NCI-H187 treated with DMSO at 0.1 percent for 48 hours (cell line): ENCODE measurements at places on chromosomes 6 and 20.

DNA sequence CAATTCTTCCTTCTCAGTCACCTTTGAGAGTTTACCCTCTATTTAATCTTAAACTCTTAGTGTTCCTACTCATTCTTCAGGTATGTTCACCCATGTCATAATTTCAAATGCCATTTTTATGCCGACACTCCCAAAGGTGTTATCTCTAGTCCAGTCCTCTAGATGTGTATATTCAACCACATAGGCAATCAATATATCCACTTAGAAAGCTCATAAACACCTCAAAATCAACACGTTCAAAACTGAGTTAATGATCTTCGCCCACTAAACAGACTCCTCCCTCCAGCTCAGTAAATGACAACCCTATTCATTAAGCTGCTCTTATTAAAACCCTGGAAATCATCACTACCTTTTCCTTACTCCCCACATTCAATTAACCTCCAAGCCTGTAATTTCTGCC lies 6.4 kb downstream of the OSTM1 start:
- DNase-seq, result no peak

- no peak for DNase-seq
Observed at GRCh38 chr6:81237226-81237625, 515.3 kb downstream of the TENT5A start.

DNA sequence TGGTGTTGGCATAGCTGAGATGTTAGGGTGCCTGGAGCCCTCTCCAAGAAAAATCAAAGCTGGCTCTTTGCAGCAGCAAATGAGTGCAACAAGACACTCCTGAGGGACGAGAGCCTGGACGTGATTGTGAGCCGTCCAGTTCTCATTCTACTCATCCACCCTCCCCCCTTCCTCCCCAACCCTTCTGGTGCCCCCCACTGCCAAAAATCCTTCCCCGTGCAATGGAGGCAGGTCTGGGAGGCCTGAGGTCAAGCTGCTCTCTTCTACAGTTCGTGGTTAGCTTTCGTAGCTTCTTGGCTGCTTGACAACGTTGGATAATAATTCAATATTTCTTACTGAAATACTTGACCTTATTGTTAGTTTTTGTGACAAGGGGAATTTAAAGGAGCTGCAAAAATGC lies 185.3 kb upstream of the SUPT3H start:
- DNase-seq, result no peak

DNA sequence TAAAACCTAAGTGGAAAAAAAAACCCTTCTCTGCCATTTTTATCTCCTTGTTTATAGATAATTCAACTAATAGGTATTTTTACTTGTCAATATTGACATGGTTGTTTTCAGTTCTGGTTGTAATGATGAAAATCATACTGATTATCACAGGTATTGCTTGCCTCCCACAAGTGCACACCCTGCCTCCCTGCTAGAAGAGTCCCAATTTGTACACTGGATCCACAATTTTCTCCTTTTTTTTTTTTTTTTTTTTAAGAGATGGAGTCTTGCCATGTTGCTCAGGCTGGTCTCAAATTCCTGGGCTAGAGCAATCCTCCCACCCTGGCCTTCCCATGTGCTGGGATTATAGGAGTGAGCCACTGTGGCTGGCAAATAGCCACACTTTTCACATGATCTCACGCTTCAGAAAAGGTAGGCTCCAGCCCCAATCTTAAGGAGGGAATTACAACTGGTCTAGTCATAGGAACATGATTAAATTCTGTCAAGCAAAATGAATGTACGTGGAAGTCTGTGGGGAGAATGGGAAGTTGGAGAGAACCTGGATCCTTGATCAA lies 12.3 kb downstream of the DYNLT2 start:
- DNase-seq, result no peak

GRCh38 chr6:80579391-80580023 lies 473.0 kb downstream of the BCKDHB start:
- DNase-seq, result no peak
